Fibroblast of skin of right quadriceps (primary cell): ENCODE measurements at places on chromosomes 13 and 19.

DNA sequence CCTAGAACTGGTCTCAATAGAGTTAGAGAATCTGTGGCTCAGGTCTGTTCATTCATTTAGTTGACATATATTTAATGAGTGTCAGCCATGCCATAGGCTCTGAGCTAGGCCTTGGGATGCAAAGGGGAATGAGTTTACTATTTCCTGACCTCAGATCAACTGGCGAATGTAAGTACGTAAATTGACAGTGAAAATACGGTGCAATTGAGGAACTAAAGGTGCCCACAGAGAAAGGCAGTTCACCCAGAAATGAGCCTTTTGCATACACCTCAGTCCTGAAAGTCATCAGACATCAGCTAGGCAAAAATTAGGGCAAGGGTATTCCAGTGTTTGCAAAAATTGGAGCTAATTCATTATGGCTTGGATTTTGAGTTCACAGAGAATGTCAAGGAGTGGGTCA lies 20.6 kb upstream of the UPF3A start:
- no peak for DNase-seq

DNA sequence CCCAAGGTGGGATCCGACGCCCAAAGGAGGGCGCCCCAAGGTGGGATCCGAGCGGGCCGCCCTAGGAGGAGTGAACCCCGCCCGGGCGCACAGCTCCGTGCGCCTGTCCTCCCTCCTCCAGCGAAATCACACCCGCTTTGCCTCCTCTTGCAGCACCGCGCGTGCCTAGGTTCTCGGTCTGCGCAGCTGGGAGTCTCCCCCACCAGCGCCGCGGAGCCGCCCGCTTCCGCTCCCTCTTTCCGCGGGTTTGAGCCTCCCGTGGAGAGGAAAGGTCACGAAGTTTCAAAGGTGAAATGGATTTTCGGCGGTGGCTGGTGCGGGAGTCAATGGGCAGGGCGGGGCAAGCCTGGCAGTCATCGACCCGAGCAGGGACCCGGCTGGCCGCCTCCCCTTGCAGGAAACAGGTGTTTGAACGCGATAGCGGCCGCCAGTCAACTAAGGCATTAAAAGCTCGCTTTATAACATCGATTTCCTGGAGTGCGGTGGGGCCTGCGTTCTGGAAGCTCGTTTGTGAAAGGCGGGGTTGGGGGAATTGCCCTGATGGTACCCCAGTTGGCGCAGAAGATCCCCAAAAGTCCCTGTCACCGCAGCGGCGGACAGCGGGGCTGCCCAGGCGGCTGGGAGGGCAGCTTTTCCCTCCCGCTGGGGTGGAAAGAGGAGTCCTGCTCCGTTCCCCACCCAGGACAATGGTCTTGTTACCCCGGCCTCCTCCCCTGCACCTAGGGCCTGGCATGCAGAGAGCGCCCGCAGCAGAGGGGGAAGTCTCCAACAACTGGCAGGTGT lies 9.0 kb upstream of the SOX1 start:
- no peak for DNase-seq

- DNase-seq = no peak
Measured at GRCh38 chr19:8666814-8667405, 31.7 kb downstream of the ACTL9 start.

DNA sequence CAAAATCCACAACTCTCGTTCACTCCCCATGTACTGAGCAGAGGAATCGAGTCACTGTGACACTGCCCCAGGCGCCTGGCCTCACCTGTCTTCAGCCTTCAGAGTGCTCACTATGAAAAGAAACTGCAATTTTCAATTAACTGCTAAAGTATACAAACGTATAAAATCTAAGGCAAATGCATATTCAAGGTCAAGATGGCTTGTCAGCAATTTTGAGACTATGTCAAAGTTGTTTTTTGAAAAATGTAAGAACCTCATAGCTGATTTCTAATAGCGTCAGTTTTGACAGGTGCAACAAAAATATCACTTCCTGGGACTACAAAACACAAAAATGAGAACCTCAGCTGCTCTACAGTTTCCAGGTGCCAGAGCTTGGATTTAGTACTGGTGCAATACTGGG lies 31.4 kb downstream of the TUBGCP3 start:
- no peak for DNase-seq

GRCh38 chr19:55641426-55642152 lies 787 bp downstream of the ZNF580 start:
- peak; percentile 22 for DNase-seq

DNA sequence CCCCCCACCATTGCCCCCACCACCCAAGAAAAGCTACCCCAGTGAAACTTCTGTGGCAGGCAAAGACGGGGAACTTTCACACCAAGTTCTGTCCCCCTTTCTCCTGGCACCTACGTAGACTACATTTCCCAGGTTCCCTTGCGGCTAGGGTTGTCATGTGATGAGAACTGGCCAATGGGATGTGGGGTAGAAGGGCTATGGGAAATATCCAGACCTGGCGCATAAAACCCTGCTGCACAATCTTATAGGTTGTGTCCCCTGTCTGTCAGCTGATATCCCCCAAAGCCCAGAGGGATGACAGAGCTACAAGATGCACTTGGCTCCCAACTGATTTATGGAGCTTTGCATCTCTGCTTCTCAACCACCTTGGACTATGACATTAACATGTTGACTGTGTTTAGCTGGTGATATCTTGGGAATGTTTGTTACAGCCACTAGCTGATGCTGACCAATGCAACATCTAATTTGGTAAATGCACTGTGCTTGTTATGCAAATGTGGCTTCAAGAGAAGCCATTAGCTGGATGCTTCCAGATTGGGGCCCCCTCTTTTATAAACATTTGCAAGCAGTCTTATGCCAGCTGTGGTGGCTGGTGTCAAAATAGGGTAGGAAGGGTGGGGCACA lies 6.1 kb downstream of the SH2D3A start:
- DNase-seq = no peak

GRCh38 chr13:99063952-99064351 lies 86.1 kb upstream of the DOCK9 start:
- DNase-seq = no peak

- no peak for DNase-seq
Measured at GRCh38 chr19:10286803-10287737, at the start of gene ICAM4. ICAM4 (plus strand) TSS chr19:10286955; CDS start chr19:10287013, 58 bp downstream.

GRCh38 chr19:7226739-7227138 lies 67.5 kb downstream of the INSR start:
- no peak for DNase-seq

- DNase-seq = peak; percentile 43
Measured at GRCh38 chr13:83515268-83516015, 366.8 kb downstream of the SLITRK1 start.

DNA sequence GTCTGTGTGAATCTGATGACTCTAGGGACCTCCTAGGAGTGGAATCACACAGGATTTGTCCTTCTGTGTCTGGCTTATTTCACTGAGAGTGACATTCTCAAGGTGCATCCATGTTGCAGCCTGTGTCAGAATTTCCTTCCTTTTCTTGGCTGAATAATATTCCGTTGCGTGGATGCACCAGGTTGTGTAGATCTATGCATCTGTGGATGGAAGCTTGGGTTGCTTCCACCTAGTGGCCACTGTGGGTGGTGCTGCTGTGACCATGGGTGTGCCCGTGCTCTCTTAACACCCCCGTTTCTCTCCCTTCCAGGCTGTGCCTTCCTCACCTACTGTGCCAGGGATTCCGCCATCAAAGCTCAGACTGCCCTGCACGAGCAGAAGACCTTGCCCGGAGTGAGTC lies 26.2 kb downstream of the CELF5 start:
- DNase-seq = no peak

- no peak for DNase-seq
Measured at GRCh38 chr13:101903890-101904289, 451.4 kb downstream of the ITGBL1 start.

DNA sequence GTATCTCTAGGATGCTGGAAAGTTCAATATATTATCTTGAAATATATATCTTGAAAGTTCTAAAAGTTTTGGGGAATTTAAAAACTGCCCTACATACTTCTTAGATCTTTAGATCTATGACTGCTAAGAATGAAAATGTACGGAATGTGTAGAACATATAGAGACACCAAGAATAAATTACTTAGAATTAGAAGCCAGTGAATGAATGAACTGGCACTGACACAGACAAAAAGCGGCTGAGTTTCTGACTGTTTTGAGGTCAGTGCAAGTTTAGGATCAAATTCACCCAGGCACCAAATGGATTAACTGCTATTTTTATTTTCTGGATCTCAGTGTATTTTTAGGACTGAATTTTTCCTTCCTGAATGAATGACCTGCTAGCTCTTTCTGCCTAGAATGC lies 411.2 kb downstream of the KCTD12 start:
- DNase-seq = peak; percentile 43

DNA sequence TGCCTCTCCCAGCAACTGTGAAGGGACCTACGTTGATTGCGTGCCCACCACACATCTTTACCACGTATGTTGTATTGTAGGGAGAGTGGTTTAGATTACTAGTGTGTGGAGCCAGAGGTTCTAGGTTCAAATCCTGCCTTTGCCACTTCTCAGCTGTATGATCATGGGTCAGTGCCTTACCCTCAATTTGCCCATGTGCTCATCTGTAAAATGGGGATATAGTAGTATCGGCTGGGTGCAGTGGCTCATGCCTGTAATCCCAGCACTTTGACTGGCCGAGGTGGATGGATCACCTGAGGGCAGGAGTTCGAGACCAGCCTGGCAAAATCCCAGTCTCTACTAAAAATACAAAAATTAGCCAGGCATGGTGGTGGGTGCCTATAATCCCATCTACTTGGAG lies 578 bp upstream of the LGALS4 start:
- no peak for DNase-seq

- peak; percentile 32 for DNase-seq
Measured at GRCh38 chr13:75316427-75316826, 165.5 kb downstream of the TBC1D4 start.

GRCh38 chr19:39768786-39769185 lies 9.9 kb upstream of the LEUTX start:
- DNase-seq = no peak

DNA sequence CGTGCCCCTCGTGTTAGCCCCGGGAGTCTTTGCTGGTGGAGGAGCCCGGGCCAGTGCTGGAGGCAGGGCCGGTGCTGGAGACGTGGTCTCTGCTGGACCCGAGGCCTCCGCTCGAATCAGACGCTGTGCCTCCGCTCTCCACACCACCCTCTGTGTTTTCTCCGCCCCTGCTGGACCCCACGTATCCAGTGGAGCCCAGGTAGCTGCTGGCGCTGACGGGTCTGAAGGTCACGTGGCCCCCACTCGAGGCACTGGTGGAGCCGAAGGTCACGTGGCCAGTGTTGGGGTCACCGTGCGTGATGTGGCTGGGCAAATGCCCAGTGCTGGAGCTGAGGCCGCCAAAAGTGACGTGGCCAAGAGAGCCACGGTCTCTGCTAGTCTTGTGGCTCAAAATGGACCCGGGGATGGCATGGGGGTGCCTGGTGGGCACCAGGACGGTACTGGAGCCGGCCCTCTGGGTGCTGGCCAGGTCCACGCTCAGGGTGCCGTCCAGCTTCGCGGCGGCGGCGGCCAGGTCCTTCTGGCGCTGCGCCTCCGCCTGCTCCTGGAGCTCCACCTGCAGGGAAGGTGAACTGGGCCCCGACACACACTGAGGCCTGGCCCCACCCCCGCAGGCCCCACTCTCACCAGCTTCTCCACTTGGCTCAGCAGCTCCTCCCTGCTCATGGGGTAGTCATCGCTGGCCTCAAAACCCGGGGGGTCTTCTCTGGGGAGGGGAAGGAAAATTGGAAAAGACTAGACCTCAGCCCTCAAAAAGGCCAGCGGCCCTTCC lies 27.3 kb downstream of the ZNF114 start:
- no peak for DNase-seq

- DNase-seq = no peak
Measured at GRCh38 chr13:85501616-85502015, 297.6 kb downstream of the SLITRK6 start.

- DNase-seq = peak; percentile 78
Measured at GRCh38 chr13:59746291-59746962, 417.3 kb downstream of the DIAPH3 start.

- DNase-seq = no peak
Measured at GRCh38 chr13:103876571-103876970, 810.4 kb upstream of the SLC10A2 start.

DNA sequence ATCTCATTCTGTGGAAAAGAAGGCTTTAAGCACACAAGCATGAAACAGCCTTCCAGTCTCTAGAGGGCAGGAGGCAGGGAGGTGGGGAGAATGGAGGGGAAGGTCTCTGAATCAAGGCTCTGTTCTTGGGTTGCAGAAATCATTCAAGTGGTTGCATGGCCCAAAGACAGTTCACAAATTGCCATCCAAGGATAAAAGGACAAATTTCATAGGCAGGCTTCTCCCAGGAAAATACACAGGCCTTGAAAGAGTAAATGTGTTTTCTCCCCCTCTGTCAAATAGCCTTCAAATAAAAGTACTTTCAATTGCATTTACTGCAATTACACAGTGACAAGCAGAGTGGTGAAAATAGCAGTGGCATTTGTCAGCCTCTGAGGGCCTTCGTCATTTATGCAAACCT lies 450.8 kb downstream of the DCT start:
- DNase-seq = no peak

- no peak for DNase-seq
Measured at GRCh38 chr13:65834897-65835296, 1395.2 kb downstream of the PCDH9 start.

GRCh38 chr13:41648314-41648935 lies 191.1 kb downstream of the RGCC start:
- peak; percentile 26 for DNase-seq

DNA sequence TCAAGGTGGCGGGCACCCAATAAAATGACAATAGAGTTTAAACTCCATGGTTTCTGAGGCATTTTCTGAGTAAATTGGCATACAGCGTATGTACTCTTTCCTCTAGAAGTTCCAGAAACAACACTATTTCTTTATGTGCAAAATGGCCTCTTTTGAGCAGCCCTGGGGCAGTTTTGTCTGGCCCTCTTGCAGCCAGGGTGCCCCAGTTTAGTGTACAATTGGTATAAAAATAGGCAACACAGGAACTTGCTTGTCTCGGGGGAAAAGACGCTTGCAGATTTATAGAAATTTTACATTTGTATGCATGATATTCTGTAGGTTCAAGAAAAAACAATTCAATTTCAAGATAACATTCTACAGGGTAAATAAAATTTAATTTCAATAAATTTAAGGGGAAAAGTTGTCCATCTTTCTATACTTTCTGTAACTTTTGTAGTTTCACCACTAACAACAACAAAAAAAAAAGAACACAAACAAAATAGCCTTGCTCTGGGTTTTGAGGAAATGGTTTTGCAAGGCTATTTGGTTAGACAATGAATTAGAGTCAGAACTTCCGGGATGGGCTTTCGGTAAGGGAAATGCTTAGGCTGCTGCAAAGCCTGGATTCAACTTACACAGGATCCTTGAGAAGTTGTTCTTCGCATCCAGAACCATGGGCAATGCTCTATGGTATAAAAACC lies 45.3 kb downstream of the LRCH1 start:
- DNase-seq = no peak

DNA sequence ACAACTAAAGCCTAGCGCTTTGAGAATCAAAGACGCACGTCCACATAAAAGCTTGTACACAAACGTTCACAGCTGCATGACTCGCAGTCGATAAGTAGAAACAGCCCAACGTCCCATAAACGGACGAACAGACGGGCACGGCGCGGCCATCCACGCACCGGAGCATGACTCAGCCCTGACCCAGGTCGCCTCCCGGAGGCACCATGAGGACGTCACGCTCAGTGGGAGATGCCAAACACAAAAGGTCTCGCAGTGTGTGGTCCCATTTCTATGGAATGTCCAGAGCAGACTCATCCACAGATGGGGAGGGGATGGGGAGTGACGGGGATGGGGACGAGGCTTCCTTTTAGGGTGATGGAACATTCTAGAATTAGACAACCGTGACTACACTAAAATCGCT lies 9.4 kb downstream of the POLRMT start:
- peak; percentile 88 for DNase-seq

- DNase-seq = no peak
Measured at GRCh38 chr19:17836530-17836929, 11.3 kb downstream of the JAK3 start.
